T-helper 1 cell (primary cell): ENCODE measurements at places on chromosomes 11 and 22.

DNA sequence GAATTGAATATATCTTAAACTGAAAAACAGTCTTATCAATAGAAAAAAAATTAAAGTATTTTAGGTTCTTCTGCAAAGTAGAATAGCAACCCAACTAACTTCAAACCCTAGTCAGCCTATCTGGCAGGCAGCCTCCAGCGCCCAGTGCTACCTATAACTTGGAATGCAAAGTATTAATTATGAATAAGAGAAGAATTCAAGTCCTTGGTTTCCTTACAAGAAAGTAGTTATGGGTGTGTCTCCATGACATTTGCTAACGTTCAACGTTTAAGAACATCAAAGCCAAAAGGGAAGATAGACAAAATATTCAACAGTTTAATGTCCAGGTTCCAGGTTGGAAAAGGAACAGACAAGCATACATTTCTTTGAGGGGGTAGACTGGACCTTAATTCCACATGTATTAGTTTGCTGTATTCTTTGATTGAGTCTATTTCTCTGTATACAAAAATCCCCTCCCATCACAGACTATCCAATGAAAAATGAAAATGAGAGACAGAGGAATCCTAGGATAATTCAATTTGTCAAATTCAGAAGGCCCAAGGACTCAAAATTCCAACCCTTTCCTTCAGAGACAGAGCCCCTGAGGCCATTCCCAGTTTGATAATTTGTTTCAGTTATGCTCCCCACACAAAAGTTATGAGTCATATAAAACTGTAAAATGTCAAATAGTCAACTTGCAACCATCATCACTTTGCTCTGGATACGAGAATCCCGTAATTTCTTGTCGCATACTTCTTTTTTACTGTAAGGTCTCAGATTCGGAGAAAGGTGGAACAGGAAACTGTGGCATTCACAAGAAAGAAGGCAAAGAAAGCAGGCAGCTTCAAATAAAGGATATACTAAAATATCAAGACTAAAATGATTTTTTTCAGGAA is 83.7 kb upstream of the CHRM4 start:
- peak; percentile 51 for DNase-seq

- no peak for DNase-seq
These were observed 160.0 kb downstream of the NAV2 start for GRCh38 chr11:19872512-19873145.

GRCh38 chr11:16860617-16861016 is 122.2 kb downstream of the C11orf58 start:
- no peak for DNase-seq

DNA sequence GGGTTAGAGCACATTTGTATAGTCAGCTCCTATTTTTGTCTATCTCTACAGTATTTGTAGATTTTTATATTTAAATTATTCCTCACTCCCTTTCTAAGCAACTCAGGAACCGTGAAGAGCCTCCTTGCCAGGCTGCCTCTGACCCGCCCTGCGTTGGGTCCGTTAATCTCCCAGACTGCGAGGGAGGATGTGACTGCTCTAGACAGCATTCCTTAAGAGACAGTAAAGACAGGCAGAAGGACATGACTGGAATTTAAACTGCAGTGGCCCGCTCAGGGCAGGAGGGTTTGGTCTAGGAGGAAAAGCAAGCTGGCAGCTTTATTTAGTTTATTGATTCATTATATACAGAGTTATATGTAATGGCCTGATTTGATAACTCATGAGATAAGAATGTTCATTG is 413.7 kb downstream of the TMEM135 start:
- no peak for DNase-seq

- DNase-seq = no peak
These were observed 1.5 kb upstream of the SLC7A4 start for GRCh38 chr22:21033895-21034294.

GRCh38 chr11:132648851-132649250 is 883.5 kb downstream of the OPCML start:
- no peak for DNase-seq

DNA sequence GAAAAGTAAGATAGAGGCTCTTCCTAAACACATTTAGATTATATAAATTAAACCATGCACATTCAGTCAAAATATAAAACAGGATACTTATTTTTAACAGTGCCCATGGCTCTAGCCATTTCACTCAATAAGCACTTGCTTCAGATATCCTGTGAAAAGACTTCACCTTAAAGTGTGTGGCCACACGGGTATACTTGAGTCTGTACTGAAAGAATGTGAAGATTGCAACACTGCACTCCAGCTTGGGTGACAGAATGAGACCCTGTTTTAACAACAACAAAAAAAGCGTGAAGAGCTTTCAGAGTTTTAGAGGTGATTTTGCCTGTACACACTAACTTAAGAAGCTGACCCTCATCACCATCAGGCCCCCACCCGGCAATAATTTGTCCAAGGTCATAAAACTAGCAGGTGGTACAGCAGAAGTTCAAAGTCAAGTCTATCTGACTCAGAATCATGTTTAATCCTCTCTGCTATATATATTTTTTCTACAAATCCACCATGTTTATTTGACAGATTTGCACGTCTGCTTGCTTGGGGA is 203.5 kb upstream of the GUCY1A2 start:
- DNase-seq = no peak

DNA sequence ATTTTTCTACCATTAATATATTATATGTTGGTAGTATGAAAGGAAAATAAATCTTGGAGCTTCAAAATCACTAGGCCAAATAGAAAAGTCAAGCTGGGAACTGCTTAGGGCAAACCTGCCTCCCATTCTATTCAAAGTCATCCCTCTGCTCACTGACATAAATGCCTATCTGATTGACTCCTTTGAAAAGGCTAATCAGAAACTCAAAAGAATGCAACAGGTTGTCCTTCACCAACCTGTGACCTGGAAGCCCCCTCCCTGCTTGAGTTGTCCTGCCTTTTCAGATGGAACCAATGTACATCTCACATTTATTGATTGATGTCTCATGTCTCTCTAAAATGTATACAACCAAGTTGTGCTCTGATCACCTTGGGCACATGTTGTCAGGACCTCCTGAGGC is 3.2 kb upstream of the TRIM34 start:
- no peak for DNase-seq

- DNase-seq = peak; percentile 14
These were observed 27.8 kb downstream of the WEE1 start for GRCh38 chr11:9601037-9601875.

- no peak for DNase-seq
These were observed 33.9 kb downstream of the ARRB1 start for GRCh38 chr11:75317446-75318122.

DNA sequence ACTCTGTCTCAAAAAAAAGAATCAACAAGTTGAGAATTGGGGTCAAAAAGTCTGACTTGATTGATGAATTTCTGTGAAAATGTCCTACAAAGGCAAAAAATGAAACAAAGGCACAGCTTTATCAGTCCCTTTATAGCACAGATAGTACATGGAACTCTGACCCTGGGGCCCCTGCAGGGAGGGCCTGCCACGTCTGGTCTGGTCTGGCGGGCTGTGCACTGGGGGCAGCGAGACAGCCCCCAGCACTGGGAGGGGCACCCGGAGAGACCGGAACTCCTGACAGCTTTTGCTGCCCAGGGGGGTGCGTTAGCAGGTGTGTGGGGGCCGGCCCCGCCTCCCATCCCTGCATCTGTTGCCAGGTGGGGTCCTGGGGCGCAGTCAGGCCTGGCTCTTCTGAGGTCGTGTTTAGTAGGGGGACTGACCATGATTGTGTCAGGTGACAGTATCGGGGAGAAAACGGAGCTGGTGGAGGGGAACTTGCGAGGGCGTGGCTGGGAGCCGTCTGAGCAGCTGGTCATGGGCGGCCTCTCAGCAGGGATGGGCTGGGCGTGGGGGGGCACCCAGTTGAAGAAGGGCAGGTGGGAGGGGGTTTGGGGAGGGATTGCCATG is 51.7 kb downstream of the GRAMD4 start:
- DNase-seq = no peak

- DNase-seq = no peak
These were observed 17.7 kb upstream of the GRK3 start for GRCh38 chr22:25546751-25547150.

GRCh38 chr11:100741866-100742625 is 55.0 kb downstream of the ARHGAP42 start:
- no peak for DNase-seq

- DNase-seq = no peak
These were observed 4.8 kb downstream of the FGF3 start for GRCh38 chr11:69814411-69814810.

- DNase-seq = no peak
These were observed 24.8 kb upstream of the RCE1 start for GRCh38 chr11:66818231-66818955.

GRCh38 chr22:18970176-18970947 is 34.3 kb upstream of the PRODH start:
- no peak for DNase-seq

DNA sequence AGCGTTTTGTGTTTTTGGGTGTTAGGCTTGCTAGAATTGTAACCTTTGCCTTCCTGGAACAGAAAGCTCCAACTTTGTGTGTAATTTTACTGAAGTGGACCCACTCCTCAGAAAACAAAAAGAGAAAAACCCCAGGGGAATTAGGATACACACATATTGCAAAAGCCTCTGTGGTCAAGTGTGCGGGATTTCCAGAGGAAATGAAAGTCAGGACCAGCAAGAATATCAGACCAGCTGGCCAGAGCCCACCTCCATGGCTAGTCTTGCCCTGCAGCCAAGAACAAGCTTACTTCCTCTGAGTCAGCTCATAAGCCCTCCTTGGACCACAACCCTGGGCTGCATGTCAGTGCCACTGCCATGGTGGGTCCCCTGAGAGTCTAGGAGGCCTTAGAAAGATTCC is 37.0 kb upstream of the FTH1 start:
- DNase-seq = no peak

DNA sequence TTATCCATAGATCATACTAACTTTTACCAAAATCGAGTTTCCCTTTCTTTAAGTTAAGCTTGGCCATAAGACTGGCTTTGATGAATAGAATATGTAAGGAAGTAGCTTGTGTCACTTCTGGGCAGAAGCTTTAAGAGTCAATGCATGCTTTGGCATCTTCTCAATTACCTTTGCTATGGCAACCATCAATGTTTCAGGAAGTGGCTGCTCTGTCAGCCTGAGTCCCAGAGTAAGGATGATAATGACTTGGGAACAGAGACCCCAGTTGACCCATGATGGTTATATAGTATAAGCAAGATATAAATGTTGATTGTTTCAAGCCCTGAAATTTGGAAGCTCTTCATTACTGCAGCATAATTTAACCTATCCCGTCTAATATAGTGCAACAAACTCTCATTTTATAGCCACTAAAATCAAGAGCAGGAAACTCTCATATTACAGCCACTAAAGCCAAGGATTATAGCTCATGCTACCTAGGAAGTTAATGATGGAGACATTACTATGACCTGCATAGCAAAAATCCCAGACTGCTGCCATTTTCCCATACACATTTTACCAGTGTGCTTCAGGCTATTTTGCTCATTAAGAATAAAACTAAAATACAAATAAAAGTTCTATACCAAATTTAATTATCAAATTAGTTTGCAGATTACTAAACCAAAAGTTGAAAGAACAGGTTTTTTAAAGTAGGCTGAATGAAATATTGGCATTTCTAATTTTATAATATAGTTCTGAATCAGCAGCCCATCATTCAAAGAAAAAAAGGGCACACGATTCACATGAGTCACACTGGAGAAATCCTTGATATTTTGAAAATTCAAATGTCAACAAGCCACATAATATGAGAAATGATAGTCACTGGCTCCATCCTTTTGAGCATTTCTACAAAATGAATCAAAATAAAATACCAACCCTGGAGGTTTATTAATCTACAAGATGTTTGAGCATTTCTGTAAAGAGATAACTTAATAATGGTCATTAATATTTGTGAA is 23.8 kb downstream of the FSHB start:
- no peak for DNase-seq

DNA sequence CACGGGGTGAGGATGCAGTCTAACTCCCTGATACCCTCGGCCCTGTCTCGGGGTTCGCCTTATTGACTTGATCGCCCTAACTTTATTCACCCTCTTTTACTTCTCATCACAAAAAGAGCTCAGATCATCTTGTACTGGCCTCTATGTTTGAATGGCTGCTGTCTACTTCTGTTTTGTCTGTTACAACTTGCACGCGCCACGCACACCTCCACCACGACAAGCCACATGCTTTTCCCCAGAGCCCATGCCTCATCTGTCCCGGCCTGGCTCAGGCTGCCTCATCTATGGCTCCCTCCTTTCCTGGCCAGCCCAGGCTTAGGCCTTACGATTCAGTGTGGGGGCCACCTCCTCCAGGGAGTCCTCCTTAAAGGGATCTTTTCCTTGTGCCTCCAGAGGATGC is 180.9 kb downstream of the EFCAB6 start:
- no peak for DNase-seq

- peak; percentile 89 for DNase-seq
These were observed at the start of gene ADORA2A for GRCh38 chr22:24427500-24428164. TSS of gene ADORA2A (plus strand) at chr22:24427599. CDS start at chr22:24433405, 5,806 bp downstream.

DNA sequence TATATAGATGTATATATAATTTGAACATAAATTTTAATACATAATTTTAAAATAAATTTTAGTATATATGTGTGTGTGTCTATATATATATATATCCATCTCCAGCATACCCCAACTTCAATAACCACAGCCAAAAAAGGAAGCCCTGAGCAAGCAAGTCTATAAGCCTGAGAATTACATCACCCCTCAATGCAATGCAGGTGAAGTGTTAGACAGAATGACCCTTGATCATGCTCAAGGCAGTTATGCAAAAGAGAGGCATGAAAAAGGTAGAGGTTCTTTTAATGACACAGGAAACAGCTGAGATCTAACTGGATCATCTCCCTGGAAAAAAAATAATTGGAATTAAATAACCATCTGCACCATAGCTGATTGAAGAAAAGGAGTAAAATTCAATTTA is 557.9 kb upstream of the ANO5 start:
- no peak for DNase-seq

DNA sequence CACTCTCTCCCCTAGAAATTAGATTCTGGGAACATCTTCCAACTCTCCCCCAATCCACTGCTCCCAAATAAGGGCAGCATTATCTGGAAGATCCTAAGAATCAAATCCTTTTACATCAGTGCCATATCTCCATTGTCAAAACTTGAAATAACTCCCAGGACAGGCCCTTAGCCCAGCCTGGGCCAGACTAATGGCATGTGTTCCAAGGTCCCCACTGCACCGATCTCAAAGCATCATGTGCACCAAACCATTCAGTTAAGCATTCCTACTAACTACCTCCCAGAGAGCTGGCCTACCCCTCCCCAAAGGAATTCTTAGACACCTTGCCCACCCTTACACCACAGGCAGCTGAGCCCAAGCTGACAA is 44.2 kb upstream of the POU2AF1 start:
- DNase-seq = no peak
